ENCODE measurements at places on chromosomes 5 and 9.

DNA sequence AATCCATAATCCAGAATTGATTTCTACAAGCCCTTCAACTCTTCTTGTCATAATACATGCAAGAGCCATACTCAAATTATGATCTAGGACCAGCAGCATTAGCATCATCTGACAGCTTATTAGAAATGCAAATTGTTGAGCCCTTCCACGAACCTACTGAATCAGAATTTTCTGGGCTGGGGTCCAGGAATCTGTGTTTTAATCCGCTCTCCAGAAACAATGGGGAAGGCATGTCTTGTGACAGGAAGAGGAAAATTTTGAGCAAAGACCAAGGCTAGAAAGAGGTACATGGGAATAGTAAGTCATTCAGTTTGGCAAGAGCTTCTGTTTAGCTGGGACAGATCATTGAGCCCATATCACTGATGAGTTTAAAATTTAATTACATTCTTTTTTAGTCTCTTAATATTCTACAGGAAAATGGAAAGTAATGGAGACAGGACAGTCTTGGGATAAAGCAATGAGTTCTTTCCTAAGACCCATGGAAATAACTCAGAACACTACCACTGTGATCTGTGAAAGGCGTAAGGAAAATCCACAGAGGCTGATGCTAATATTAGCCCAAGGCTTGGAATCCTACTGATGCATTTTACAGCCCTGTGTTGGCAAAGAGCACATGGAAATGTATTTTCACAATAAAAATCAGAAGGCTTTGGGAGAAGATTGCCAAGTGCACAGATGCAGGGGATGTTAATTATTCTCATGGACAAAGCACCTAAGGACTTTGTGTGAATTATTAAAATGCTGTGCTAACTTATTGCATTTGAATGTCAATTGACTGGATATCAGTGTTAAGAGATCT is 73.7 kb upstream of the STK32A start:
- no peak for DNase-seq

GRCh38 chr5:158155811-158156505 is 297.0 kb upstream of the CLINT1 start:
- no peak for DNase-seq

DNA sequence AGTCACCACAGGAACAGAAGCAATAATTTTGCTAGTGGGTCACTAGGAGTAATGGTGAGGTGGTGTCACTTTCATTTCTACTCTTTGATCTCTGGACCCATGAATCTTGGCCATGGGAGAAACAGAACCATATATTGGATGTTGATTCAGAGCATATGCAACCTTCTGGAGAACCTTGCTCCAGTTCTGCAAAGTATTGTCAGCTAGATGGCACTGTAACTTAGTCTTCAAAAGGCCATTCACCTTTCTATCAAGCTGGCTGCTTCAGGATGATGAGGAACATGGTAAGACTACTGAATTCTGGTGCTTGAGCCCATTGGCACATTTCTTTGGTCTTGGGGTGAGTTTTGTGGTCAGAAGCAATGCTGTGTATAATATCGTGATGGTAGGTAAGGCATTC is 129.1 kb upstream of the FBN2 start:
- peak; percentile 13 for DNase-seq

DNA sequence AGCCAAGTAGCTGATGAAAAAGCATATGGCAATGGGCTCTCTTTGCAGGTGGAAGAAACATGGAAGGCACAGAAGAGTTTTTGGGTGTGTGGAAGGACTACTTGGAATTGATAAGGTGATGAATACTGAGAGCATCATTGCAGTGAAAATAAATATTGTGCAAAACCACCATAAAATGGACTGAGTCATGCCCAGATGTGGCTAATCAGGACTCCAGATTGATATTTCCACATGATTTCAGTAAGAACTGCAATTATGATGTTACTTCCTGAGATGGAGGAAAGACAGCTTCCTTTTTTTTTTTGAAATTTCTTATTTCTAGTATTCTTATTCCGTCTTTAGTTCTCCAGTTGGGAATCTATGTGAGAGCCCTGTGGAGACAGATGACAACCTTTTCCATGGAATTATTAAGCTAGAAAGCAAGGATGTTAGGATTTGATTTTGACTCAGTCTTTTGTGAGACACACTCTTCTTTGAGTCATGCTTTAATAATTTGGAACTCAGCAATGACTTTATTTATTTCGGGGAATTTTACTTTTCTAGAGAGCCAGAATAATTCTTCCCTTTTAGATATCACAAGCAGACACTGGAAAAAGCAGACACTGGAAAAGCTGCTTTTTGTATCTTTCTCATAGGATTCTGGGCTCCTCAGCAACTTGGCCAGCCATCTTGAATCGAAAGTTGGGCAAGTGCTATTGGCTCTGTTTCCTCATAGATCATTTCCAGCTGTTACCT is 94.2 kb upstream of the VCAN start:
- DNase-seq, result peak; percentile 41

DNA sequence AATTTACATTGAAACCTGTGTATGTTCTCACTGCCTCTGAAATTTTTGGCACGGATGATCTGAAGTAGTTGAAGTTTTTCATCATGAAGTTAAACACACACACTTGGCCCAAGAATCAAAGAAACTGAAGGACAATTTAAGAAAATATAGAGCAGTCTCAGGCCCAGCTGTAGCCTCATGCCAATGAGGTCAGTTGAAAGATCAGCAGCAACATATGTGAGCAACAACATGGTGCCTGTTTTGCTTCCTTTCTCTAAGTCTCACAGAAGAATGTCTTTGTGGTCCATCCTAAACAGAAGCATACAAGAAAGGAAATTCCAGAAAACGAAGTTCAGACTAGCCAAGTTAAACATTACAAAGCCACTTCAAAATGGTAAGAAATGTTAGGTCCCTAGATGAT is 1737.2 kb downstream of the MAT2B start:
- peak; percentile 4 for DNase-seq

GRCh38 chr5:61330845-61331406 is 1.1 kb upstream of the ZSWIM6 start:
- peak; percentile 84 for DNase-seq

DNA sequence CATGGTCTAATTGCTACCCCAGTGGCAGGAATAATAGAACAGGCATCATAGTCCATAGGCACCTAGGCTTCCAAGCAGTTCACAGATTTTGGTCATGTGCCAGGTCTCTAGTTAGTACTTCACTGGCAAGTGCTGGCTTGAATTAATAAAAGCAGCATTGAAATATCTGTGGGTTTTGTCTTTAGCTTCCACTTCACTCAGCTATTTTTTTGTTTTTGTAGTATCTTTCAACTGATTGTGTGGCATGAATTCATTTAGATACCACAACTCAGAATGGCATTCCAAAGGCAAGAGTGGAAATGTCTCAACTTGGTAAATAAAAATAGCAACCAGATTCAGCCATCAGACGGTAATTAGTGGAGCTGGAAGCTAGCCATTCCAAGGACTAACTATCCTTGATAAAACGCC is 27.9 kb upstream of the ITGA2 start:
- peak; percentile 40 for DNase-seq

DNA sequence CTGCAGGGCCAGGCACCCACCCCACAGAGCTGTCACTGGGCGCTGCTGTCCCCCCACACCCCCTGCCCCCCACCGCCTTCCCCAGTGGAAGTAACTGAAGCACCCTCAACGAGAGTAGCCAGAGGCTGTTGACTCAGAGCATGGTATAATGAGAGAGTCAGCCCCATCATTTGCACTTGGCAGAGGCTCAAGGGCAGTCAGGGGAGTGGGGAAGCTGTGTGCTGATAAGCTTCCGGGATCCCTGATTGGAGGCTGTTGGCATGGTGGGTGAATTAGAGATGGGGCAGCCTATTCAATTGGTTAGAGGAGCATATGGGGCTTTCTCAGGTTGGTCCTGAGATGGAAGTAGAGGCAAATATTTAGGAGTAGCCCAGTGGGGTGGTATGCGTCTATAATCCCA is 77.1 kb upstream of the GOLM1 start:
- DNase-seq, result no peak

GRCh38 chr5:127447827-127448226 is 69.6 kb upstream of the PRRC1 start:
- peak; percentile 75 for DNase-seq

DNA sequence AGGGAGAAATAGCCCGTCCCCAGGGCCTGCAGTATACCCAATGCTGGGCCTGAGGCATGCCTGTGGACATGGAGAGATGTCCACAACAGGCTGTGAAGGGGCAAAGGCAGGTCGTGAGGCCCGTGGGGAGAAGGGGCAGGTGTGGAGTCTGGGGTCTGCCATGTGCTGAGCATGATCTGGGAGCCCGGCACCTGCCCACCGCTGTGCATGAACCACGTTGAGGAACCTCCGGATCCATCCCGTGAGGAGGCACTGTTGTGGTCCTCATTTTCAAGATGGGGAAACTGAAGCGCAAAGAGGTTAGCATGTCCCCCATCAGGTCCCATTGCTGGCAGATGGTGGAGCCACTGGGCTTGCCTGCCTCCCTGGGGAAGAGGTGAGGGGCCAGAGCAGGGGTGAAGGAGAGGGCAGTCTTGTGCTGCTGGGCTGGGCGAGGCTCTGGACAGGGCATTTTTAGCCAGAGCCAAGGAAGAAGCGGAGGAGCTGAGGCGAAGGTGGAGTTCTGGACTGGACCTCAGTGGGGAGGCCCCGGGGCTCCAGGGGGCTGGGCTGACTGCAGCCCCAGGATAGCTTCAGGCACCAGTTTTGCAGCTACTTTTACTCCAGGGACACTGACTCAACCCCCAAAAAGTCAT is 46.5 kb downstream of the LRSAM1 start:
- DNase-seq, result no peak

GRCh38 chr9:130226112-130226511 is 39.4 kb upstream of the HMCN2 start:
- DNase-seq, result no peak

- no peak for DNase-seq
Observed at GRCh38 chr5:10370931-10371330, 17.4 kb downstream of the MARCHF6 start.

GRCh38 chr5:98513380-98513779 is 260.1 kb upstream of the RGMB start:
- no peak for DNase-seq

DNA sequence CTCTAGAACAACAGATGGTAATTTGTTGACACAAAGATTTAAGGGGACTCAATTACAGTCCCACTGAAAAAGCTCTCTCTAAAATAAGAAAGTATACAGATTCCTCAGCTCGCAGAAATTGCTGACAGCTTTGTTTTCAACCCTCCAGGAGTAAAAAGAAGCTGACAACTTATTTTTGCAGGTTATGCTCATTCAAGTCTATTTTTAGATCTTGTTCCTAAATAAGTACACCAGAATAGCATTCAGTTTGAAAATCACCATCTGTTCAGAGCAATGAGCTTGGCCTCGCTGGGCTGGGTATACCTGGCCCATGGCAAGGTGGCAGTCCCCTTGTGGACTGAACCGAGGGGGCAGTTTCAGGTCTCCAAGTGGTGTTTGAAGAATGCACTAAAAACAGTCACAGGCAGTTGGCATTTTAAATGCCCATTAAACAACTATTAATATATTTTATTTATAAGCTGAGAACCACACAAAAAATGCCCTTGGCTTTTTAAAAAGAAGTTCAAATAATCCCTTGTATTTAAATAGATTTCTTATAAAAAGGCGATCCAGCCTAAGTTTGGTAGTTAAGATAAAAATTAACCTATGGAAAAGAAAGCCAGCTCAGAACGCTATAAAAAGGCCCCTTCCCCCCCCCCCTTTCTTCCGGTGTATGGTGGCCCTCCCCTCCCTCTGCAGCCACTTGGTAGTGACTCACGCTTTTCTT is 169.2 kb downstream of the AUH start:
- no peak for DNase-seq

DNA sequence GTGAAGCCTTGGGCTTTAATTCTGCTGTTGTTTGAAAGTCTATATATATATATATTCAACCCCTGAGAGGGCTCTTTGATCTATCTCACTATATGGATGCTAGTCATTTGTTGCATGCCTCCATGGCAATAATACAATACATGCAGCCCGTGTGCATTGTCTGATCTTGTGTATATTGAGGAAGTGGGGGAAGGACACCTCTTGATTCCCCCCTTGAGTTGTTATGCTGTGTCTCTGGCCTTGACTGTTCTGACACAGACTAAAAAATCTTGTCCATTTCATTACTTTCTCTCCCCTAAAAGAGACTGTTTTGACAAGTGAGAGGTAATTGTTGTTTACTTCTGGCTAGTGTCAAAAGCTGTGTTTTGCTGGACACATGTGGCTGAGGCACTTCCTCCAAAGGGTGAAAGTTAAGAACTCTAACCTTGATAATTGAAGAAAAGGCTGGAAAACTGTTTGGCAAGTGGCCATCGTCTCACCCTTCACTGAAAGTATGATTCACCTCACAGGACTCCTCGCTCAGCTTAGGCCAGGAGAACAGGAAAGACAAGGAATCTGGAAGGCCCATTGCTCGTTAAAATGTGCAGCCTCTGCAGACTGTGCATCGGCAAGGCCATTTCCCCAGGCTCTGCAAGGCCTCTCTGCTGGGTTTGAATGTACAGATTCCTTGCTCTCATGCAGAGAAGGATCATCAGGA is 304.0 kb downstream of the PRELID2 start:
- peak; percentile 82 for DNase-seq

DNA sequence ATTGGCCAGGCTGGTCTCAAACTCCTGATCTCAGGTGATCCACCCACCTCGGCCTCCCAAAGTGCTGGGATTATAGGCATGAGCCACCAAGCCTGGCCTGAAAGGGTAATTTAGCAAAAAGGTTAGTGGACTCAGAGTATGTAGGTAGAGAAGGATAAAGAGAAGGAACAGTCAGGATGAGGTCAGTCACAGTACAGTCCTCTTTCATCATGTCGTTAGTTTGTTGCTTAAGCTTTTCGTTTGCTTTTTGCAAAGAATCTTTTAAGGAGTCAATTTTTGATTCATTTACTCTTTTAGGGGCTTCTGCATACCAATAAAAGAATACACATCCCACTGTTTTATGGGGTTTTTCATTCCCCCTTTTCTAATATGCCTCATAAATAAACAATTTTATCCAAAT is 17.8 kb upstream of the GBGT1 start:
- peak; percentile 26 for DNase-seq

DNA sequence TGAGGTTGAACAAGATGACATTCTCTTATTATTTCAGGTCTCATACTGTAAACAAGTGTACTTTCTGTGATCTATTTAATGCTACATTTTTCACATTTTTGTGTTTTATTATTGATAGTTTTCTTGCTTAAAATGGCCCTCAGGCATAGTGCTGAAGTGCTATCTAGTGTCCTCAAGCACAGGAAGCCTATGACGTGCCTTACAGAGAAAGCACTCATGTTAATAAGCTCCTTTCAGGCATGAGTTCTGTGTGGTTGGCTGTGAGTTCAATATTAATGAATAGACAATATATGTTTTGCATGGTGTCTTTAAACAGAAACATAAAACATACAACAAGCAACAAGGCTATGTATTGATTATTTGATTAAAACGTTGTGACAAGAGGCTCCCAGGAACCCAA is 450.1 kb downstream of the PLK2 start:
- no peak for DNase-seq

GRCh38 chr5:121199216-121199999 is 652.3 kb upstream of the FTMT start:
- peak; percentile 87 for DNase-seq

GRCh38 chr9:104750185-104750767 is 2.8 kb downstream of the NIPSNAP3A start:
- DNase-seq, result no peak

Measured in iris pigment epithelial cell (primary cell).